ENCODE measurements at places on chromosomes 3 and 15.

GRCh38 chr15:88028024-88028423, 228.5 kb downstream of the NTRK3 start:
- no peak for DNase-seq

DNA sequence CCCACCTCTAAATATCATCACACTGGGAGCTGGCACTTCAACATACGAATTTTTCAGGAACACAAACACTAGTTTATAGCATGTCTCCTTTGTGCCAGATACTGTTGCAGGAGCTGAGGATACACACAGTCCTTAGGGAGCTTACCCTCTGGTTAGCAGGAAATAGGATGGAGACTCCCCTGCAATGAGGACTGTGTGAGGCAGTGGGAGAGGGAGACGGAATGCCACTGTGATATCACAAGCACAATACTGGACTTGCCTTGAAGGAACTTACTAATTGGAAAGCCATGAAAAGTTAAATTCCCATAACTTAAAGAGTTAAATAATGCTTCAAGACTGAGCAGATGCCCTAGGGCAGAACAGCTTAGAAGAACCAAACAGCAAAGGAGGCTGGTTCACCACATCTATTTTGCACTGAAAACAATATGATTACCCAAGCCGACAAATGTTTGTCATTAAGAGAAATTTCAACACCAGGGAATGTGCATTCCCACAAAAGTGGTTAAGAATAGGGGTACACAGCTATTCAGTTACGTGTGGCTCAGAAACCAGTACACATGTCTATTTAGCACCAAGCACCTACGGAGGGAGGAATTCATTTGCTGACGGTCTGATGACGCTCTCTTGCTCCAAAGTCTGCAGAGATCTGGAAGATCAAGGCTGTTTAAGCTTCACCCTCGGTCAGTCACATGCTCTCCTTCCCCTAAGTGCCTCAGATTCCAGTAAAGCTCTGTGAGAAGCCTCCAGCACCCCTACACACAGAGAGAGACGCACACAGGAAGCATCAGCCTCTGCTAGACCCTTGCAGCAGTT, 5.2 kb downstream of the TBC1D2B start:
- no peak for DNase-seq

DNA sequence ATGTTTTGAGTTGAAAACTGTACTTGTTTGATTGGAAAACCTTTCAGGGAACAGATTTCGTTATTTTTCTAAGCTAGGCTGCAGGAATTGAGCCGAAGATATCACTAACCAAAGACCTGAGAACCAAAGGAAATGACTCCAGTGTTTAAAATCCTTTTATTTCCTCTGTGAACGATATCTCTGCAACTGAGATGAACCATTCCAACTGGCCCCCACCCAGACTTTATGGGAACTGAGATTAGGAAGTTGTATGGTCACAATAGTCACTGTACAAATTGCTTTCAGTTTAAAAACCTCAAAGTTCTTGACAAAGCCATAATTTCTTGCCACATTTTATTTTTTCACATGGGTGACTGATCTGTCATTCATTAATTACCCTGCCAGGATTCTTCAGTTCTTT, 232.4 kb downstream of the RBMS3 start:
- DNase-seq, result no peak

- DNase-seq, result no peak
These were observed 38.6 kb downstream of the FBXL2 start for GRCh38 chr3:33315826-33316225.

GRCh38 chr3:113741620-113742019, 4.4 kb downstream of the NAA50 start:
- DNase-seq, result no peak

DNA sequence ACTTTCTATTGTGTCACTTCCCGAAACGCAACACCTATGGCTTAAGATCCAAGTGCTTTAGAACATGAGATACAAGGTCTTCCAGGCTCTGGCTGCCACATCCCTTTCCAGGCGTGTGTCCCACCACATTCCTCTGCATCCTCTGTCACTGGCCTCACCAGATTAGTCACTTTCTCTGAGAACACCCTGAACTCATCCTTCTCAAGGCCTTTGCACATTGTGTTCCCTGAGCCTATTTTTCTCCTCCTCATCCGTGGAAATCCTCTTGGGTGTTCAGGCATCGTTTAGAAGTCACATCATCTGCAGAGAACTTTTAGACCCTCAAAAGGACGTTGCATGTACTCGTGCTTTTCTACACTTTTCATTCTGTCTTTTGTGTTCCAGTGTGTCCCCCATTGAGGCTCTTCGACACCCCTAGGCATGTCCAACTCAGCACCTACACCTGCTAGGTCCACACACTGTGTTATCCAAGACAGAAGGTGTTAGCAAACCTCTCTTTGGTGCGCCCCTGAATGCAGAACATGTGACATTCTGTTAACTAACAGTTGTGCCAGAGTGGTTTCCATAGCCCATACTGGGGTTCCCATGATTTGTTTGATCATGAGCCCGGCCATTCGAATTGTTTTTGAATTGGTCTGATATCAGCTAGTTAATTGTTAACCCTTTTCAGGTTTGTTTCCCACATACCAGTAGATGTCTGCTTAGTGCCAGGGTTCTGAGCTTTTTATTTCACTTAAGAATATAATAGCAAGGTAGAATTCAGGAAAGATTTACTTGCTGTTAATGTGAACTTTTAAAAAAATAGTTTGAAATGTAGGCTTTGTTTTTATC, 67.2 kb downstream of the LPP start:
- DNase-seq, result no peak

- peak; percentile 5 for DNase-seq
These were observed 87.3 kb upstream of the C15orf61 start for GRCh38 chr15:67433495-67434099.

DNA sequence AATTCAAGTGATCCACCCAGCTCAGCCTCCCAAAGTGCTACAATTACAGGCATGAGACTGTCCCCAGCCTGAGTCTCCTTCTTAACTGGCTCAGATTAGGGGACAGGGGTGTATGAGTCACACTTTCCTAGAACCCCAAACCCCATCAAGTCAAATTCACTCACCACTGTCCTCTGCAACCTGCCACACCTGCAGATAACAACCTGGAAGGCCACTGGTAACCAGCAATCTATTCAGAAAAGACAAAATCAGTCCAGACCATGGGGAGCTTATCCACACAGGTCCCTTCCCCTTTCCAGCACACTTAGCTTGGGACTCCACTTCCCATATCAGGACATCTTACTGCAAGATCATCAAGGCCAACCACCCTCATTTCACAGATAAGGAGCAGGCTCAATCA, 6.4 kb downstream of the WDR73 start:
- DNase-seq, result no peak

GRCh38 chr15:42344763-42345162, 14.5 kb upstream of the CAPN3 start:
- no peak for DNase-seq

DNA sequence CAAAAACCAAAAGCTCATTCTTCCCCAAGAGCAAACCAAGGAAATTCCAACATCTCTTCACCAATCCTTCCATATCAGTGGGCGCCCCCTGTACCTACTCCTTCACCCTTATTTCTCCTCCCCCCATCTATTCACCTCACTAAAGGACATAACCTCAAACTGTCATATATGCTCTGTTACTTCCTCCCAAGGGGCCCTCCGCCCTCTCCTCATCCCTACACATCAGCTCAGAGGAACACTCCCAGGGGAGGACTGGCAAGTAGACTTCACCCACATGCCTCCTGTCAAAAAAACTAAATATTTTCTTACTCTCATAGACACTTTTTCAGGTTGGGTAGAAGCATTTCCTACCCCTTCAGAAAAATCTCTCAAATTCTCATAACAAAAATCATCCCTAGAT, 2.4 kb upstream of the AADAC start:
- DNase-seq, result no peak

- no peak for DNase-seq
These were observed 316.4 kb downstream of the THSD4 start for GRCh38 chr15:71431343-71432336.

DNA sequence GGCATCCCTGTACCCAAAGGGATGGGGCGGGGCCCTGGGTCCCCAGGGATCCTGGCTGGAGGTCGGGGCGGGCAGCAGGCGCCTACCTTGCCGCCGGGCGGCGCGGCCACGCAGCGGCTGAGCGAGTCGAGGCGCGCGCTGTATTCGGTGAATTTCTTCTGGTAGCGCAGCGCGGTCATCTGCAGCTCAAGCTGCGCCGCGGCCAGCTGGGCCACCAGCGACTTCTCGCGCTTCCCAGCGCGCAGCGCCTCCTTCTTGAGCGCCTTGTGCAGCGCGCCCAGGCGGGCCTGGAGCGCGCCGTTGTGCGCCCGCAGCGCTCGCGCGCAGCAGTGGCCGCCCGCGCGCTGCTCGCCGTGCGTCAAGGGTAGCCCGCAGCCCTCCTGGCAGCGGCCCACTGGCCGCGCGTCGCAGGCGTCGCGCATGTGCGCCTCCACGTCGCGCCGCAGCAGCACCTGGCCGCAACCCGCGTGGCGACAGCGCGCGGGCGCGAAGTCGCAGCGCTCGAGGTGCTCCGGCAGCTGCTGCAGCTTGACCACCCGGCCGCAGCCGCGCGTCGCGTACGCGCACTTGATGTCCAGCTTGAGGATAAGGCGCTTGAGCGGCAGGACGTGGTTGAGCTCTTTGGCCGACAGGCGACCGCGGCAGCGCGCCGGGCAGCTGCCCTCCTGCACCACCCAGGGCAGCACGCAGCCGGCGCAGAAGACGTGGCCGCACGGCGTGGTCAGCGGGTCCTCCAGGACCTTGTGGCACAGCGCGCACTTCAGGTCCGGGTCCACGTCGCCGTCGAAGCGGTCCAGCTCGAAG, 522 bp downstream of the PDZRN3 start:
- no peak for DNase-seq

GRCh38 chr3:184549796-184550577, 11.6 kb upstream of the EPHB3 start:
- no peak for DNase-seq

GRCh38 chr15:51341366-51342226, at the start of gene GLDN:
Gene GLDN (plus strand): TSS chr15:51341655. CDS start chr15:51341685, 30 bp downstream.
- DNase-seq, result no peak

All from stimulated activated CD4-positive, alpha-beta T cell treated with anti-CD3 and anti-CD28 coated beads, Interleukin-4, amount 100 ng/mL, for 48 hours (primary cell).